SW 1271 (cell line): ENCODE measurements at places on chromosomes 16 and 17.

DNA sequence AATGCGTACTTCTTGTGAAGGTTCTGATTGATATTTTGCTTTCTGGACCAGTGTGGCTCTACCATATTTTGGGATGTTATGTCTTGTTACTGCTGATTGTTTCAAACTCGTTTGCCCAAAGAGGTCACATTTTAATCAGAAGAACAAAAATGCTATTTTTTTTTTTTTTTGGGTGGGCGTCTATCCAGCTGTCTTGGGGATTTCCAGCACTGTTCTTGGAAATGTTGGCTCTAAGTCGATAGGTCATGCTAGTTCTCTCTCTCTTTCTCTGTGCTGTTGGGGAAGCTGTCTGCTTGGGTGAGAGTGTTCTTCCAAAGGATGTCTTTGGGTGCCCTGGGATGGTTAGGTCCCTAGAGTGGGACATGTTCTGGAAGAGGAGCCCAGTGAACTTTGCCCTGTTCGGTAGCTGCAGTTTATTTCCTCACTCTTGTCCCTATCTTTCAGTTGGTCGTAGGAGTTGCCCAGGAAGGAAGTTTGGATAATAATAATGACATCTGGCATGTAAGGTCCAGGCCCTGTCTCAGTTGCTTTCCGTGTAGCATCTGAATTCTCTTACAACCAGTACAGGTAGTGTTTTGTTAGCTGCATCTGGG, 2.9 kb downstream of the IRF8 start:
- DNase-seq, result no peak

- peak; percentile 21 for DNase-seq
These were observed 16.4 kb upstream of the SMIM36 start for GRCh38 chr17:55527540-55528118.

- DNase-seq, result no peak
These were observed 922 bp upstream of the MRPL58 start for GRCh38 chr17:75011401-75012095.

GRCh38 chr16:74743045-74743667, 31.5 kb downstream of the FA2H start:
- no peak for DNase-seq

- no peak for DNase-seq
These were observed 9.8 kb downstream of the NTHL1 start for GRCh38 chr16:2037647-2038381.

- DNase-seq, result no peak
These were observed 202.8 kb upstream of the CPHXL start for GRCh38 chr16:75929046-75929445.

GRCh38 chr17:68775318-68775717, 174.2 kb upstream of the FAM20A start:
- no peak for DNase-seq

- no peak for DNase-seq
These were observed 31.3 kb upstream of the TEKT1 start for GRCh38 chr17:6862825-6863224.

- DNase-seq, result no peak
These were observed 188.0 kb downstream of the CDH11 start for GRCh38 chr16:64933885-64934284.

DNA sequence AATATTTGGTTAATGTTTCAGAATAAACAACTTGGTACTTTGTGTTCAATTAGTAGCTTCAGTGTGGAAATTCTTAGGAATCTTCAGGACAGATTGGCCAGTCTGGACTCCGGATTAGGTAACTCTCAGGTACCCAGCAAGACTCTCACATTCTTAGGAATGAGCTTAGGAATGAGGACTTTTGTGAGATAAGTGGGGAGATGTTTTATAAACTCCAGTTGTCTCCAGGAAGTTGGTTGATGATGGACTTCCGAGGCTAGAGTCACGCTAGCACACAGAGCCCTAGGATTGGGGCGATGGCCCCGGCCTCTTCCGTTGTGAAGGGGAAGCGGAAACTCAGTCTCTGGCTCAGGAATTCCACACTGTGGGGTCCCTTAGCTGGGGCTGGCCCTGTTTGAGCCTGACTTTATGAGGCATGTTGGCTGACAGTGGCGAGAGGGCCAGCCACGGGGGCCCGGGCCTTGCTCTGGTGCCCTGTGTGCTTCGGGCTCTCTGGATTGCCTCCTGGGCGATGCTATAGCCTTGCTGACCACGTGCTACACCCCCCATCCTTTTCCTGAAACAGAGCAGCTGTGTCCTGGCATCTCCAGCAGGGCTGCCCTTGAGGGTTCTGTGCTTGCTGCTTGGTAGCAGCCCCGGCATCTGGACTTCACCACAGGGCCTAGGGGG, 32.4 kb downstream of the RAB11FIP3 start:
- no peak for DNase-seq

- no peak for DNase-seq
These were observed 7.9 kb downstream of the PRSS54 start for GRCh38 chr16:58286769-58287433.

- DNase-seq, result no peak
These were observed 26.7 kb downstream of the TMEM204 start for GRCh38 chr16:1560153-1560552.

- DNase-seq, result no peak
These were observed at the start of gene CIITA for GRCh38 chr16:10876799-10877341. TSS of gene CIITA (plus strand) at chr16:10877202. CDS start at chr16:10877331, 129 bp downstream.

- DNase-seq, result no peak
These were observed 44.8 kb upstream of the HLF start for GRCh38 chr17:55219934-55220333.

DNA sequence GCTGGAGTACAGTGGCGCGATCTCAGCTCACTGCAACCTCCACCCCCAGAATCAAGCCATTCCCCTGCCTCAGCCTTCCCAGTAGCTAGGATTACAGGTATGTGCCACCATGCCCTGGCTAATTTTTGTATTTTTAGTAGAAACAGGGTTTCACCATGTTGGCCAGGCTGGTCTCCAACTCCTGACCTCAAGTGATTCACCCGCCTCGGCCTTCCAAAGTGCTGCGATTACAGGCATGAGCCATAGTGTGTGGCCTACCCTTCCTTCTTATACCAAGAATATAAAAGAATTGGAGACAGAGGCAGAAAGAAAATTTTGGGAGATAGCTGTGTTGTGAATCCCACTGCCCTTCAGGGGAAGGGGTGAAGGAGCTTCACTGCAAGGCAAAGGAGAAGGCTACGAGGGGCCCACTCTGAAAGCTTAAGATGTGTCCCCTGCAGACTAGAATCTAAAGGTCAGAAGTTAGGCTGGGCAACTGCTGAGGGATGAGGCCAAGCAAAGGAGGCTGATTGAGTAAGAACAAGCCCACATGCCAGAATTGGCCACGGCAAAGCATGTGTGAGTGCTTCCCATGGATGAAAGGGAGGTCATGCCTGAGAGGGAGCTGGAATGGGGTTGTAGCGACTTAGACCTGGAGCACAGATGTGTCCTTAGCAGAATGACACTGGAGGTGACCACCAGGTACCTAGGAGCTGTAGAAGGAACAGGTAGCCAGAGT, 8.4 kb upstream of the CRYBA1 start:
- DNase-seq, result no peak

DNA sequence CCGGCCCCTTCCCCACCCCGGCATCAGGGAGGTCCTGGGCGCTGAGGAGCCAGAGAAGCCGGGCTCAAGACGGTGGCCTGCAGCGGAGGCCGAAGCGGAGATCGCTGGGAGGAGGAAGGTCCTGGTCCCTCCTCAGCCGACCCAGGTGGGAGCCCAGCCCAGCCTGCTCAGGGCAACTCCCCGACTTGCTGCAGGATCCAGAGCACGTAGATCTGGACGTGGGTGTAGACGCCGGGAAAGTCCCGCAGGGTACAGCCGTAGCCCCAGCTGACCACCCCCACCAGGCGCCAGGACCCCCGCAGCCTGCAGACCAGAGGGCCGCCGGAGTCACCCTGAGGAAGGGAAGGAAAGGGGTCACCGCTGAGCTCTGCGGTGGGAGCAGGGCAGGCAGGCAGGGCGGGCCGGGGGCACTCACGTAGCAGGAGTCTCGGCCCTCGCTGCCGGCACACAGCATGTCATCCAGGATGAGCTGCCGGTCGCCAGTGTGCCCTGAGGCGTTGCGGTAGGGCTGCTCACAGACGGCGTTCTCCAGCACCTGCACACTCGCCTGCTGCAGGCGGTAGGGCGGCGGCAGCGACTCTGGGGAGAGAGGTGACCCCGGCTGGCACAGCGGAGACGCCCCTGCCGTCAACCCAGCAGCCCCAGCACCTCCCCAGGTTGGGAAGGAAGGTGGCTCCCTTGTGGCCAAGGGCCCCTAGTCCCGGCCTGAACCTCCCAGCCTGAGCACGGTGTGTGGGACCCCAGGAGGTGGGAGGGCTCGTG, 5.4 kb downstream of the TPSD1 start:
- DNase-seq, result no peak

DNA sequence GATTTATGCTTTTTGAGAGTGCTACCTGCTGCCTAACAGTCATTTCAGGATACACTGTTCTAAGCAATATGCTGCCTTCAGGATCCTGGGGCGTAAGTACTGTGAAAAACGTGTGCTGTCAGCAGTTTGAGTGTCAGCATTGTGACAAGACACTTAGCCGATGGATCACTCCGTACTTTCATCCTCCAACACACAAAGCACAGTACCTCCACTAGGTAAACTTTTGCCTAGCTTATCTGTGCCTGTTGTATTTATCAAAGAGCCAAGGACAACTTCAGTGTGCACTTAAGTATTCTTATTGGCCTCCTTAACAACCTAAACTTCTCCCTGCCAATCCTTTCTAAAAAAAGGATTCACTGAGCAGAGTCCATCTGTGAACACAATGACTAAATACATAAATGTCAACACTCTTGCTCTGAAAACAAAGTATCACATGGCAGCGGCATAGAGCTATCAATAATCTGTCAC, 33.8 kb upstream of the PHLPP2 start:
- no peak for DNase-seq

DNA sequence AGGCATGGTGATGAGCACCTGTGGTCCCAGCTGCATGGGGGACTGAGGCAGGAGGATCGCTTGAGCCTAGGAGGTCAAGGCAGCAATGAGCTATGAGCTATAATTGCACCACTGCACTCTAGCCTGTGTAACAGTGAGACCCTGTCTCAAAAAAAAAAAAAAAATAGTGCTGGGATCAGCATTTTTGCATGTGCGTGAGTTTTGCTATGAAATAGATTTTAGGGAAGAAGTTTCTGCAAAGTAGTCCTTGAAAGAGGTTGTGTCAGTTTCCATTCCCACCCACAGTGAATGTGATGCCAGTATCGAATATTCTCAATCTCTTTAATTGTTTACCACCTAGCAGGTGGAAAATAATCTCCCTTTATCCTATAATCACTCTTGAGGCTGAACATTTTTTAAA, 26.3 kb upstream of the ARHGAP17 start:
- no peak for DNase-seq

DNA sequence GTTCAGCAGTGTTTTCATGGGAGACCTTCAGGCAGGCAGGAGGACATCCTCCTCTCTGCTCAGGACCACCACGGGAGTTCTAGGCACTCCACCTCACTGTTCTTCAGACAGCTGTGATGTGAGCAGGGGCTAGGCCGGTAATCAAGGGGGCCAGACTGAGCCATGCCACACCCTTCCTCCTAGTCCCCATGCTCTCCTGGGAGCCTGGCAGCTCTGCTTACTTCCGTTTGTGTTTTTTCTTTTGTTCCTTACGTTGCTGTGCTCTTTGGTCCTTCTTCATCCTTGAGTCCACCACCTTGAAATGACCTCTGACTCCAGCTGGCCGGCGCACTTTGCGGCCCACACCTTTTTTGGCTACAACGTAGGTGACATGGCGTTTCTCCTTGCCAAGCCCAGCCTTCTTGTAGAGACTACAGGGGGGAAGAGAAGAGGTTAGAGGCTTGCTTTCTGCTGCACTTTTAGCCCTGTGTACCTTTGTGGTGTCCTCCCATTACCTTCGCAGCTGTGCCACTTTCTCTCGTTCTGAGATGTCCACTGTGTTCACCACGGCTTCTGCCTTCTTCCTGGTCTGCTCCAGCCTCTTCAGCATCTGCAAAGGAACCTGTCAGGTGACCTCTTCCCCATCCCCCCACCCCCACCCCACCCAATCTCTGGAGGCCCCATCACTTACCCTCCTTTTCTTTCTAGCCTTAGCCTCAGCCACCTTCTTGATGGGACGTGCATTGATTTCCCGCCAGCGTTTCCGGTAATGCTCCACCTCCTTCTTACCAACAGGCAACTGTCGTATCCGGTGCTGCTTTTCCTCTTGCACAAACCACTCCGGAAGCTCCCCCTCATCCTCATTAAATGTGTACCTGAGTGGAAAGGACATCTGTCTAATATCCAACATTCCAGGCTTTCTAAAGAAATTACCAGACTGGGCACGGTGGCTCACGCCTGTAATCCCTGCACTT, 7.4 kb upstream of the PSMC5 start:
- no peak for DNase-seq

- no peak for DNase-seq
These were observed 19.6 kb upstream of the CCL1 start for GRCh38 chr17:34382621-34383124.

DNA sequence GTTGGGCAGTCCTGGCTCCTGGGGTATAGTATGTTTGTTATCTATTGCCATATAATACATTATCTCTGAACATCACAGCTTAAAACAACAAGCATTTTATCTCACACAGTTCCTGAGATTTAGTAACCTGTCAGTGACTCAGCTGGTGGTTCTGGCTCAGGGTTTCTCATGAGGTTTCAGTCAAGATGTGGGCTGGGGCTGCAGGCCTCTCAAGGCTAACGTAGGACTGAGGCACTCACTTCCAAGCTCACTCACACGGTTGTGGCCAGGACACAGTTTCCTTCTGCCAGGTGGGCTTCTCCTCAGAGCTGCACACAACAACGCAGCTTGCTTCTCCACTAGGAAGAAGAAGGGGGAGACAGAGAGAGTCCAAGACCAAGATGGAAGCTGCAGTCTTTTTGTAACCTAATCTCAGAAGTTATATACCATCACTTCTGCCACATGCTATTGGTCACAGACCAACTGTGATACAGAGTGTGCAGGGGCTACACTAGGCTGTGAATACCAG, 10.3 kb upstream of the MED13 start:
- no peak for DNase-seq

DNA sequence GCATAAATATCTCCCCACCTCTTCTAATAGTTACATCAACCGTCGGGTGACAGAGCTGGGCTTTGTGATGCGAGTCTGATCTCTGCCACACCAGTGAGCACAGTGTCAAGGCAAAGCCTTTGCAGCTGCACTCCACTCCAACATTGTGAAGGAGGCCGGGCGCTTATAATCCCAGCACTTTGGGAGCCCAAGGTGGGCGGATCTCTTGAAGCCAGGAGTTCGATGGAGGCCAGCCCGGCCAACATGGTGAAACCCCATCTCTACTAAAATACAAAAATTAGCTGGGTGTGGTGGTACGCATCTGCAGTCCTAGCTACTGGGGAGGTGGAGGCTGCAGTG, 18.9 kb downstream of the CYB5D2 start:
- DNase-seq, result no peak

GRCh38 chr17:65173284-65173793, 36.2 kb downstream of the RGS9 start:
- no peak for DNase-seq

DNA sequence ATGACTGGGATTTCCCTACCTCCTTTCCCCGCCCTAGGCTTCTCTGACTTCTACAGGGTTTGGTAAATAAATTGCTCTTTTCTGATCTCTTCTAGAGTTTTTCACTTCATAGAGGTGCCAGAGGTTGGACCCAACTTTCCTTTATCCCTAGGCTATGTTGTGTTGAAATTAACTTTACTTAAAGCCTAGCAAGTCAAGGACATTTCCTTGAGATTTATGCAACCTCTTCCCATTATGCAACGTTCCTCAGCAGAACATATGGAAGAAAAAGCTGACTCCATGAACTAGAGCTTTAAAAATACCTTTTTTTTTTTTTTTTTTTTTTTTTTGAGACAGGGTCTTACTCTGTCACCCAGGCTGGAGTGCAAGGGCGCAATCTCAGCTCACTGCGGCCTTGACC, 15.5 kb downstream of the MPO start:
- DNase-seq, result no peak
